ENCODE measurements at places on chromosomes 1 and 21. TPM values are rescaled to one million over a fixed set of nuclear protein-coding genes. Genes with fewer than 3 reads are reported as not detected.

PDXK gene
- 122 TPM for total RNA-seq

KRTAP7-1 gene
- total RNA-seq, result not detected

KLHDC9 gene
- 0.43 TPM for total RNA-seq

KRTAP20-1 gene
- not detected for total RNA-seq

CGN gene
- total RNA-seq, result 1.9 TPM

CNIH3 gene
- 1.6 TPM for total RNA-seq

GIPC2 gene
- 0.41 TPM for total RNA-seq

All from activated CD8-positive, alpha-beta T cell treated with anti-CD3 and anti-CD28 coated beads for 36 hours (primary cell).